CD4-positive, CD25-positive, alpha-beta regulatory T cell (primary cell): ENCODE measurements at places on chromosomes 7 and 10.

DNA sequence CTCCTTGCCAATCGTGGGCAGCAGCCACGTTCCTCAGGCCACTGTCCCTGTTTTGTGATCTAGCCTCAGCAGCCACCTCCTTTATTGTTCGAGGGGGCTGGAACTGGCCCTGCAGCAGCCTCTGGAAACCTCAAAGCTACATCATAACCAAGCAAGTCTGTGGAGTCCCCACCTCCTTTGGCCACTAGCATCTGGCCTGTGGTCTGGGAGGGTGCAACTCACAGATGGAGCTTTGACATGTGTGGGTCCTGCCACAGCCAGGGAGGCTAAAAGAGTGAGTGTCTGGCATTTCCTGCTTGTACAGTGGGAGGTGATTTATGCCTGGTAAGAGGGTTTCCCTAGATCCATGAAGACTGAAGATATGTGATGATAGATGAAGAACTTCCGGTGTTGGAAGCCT lies 32.3 kb upstream of the NUB1 start:
- DNase-seq: no peak

GRCh38 chr10:13660551-13660920 lies 73.8 kb downstream of the PRPF18 start:
- DNase-seq: no peak

GRCh38 chr10:73908853-73909539 lies 1.9 kb upstream of the PLAU start:
- DNase-seq: no peak

DNA sequence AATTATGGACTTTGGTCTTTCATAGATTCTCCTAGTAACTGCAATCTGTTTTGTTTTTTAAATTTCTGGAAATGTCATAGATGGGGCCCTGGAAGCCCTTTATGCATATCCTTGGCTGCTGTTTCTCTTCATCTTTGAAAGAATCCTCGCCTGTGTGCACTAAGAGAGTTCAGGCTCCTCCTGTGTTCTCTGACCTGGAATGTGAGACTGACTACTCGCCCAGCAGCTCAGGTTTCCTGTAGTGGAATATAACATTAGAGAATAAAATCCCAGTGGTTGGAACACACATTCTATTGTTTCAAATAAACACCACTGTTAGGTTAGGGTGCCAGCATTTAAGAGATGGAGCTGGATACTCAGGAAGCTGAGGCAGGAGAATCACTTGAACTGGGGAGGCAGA lies 56.3 kb downstream of the WDFY4 start:
- no peak for DNase-seq

DNA sequence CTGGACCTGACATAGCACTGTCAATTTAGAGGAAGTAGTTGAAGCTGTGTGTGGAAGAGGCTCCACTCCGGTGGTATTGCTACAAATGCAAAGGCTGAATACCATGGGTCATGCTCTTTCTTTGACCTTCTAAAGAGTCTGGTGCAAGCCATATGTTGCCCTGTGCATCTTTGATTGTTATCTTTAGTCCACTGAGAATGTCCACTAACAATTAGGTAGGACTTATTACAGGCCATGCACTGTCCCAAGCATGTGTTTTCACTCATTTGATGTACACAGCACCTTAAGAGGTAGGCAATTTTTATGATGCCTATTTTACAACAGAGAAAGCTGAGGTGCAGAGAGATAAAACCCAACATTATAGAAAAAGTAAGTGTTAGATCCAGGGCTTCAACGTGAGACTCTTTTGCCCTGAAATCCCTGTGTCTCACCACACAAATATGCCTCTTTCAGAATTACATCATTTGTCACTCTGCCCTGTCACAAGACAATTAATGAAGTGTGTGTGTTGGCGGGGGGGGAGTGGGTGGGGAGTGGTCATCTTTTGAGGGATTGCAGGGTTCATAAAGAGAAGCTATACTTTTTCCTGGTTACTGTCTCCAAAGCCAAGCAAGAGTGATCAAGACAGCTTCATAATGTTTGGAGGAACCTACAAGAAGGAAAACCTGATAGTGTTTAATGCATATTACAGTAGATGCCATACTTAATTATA lies 637.6 kb upstream of the IGFBP3 start:
- DNase-seq: no peak
